ENCODE measurements at places on chromosomes 12 and 14. TPM values are rescaled to one million over a fixed set of nuclear protein-coding genes. Genes with fewer than 3 reads are reported as not detected.

The TAS2R8 gene
- not detected for total RNA-seq

The C12orf54 gene
- not detected for total RNA-seq

The OAS3 gene
- total RNA-seq, result 0.38 TPM

The RAB15 gene
- total RNA-seq, result 4.3 TPM

The ZNF705A gene
- total RNA-seq, result not detected
